EH (cell line): ENCODE measurements at places on chromosomes 3 and 15.

DNA sequence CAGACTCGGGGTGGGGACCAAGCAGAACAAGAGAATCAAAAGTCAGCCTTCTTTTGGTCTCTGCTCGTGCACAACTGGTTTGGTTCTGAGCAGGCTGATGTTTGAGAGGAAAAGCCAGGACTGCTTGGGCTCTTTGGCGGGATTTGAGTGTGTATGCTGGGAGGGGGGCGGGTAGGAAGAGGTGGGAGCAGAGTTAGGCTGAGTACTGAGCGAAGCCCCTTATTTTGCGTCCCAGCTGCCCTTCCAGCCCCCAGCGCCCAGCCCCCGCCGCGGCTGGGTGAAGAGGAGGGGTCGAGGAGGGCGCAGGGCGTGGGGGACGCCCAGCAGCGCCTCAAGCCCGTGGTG is 153.5 kb upstream of the GOLIM4 start:
- DNase-seq = no peak

DNA sequence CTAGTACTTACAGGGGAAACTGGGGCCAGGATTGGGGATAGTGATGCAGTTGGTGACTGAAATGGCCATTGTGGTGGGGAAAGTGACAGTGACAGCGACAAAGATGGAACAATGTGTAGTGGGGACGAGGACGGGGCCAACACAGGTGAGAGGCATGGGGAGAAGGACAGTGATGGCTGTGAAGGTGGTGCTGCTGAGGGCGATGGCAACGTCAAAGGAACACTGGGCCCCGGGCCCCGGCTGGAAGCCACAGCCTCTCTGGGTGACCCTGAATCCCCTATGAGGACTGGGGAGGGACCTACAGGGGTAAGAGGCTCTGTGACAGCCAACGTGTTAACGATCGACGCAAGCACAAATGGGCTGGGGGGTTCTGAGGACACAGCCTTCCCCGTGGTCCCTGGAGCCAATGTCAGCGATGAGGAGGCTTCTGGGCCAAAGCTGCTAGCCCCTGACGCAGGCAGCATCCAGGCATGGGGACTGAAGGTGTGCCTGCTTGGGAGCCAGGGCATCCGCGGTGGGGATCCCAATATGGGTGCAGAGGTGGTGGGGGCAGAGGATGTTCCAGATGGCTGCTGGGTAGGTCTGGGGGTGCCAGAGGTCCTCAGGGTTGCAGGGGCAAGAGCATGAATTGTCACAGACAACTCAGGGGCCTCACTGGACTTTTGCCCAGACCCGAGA is 25.2 kb upstream of the GOLGA6C start:
- DNase-seq = no peak

DNA sequence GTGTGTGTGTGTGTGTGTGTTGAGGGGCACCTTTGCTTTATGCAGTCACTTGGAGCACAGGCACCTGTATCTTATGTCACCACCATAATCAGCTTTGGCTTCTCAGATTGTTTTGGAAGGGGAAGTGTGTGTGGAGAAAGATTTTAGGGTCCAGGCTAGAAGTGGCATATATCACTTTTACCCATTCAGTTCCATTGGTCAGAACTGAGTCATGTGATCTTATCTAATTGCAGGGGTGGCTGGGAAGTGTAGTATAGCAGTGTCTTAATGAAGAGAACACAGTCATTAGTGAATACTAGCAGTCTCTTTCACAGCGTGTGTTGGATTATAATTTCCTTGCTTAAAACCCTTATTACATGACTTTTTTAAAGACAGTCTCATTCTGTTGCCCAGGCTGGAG is 20.6 kb downstream of the NCK1 start:
- DNase-seq = no peak

GRCh38 chr15:97747342-97747741 is 213.2 kb upstream of the ARRDC4 start:
- peak; percentile 1 for DNase-seq

DNA sequence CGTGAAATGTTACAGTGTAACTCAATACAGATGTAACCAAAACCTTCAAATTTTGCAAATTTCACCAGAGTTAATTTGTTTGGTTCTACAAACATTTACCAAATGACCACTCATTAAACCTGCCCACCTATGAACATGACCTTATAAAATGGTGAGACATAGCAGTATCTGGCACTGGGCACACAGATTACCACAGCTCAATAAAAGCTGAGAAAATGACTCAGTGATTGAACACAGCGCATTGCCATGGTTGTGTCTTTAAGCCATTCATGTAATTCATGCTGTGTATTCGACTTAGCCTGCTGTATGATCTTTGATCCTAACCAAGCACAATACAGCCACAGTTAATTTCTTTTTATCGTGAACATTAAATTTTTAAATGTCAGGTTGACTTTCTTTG is 11.3 kb downstream of the PPARG start:
- no peak for DNase-seq

DNA sequence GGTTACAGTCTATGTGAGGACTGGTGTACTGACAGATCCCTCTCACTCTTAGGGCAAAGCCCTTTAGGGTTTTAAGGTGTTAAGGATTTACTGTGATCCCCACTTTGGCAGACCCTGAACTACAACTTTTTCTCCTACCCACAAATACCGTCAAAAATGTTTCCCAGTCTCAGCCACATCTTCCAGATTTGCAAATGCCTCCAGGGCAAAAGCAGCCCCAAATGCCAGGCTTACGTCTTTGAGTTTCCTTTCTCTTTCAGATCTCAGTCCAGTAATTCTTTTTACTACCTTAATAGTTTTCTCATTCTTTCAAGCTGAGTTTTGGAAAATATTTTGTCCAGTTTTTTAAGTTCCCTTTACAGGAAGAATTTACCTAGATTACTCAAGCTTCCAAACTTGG is 13.4 kb upstream of the ITGA11 start:
- DNase-seq = peak; percentile 58

- DNase-seq = no peak
These were observed 139.6 kb upstream of the ADAMTS9 start for GRCh38 chr3:64827431-64827830.

GRCh38 chr15:96309143-96309660 is 21.3 kb upstream of the NR2F2 start:
- no peak for DNase-seq

DNA sequence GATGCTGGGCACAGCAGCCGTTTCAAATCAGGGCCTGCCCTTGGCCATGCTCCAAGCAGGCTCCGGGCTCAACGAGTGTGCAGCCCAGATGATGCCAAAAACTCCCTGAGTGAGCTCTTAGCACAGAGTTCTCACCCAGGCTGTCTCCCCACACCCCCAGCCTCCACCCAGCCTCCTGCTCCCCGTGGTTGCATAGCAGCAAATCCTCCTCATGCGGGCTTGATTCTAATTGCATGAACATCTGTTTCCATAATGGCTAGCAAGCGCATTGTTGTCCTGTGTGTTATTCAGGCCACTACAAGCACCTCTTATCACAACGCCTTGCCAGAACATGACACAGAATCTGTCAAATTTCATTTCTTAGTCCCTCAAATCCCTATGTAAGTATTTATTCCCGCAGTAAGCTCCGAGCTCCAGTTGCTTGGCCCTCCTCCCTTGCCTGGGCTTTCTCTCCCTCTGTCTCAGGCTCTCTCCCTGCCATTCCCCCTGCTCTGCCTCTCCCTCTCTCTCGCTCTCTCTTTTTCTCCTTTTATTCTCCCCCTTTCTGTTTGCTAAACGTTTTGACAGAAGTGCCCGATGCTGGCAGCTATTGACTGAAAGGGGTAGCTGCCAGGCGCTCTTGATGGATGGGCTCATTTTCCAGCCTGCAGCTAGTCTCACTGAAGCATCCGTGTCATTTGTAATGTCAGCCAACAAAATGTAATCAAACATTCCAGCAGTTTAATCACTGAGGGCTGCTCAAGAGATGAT is 306.5 kb downstream of the IL20RB start:
- no peak for DNase-seq

DNA sequence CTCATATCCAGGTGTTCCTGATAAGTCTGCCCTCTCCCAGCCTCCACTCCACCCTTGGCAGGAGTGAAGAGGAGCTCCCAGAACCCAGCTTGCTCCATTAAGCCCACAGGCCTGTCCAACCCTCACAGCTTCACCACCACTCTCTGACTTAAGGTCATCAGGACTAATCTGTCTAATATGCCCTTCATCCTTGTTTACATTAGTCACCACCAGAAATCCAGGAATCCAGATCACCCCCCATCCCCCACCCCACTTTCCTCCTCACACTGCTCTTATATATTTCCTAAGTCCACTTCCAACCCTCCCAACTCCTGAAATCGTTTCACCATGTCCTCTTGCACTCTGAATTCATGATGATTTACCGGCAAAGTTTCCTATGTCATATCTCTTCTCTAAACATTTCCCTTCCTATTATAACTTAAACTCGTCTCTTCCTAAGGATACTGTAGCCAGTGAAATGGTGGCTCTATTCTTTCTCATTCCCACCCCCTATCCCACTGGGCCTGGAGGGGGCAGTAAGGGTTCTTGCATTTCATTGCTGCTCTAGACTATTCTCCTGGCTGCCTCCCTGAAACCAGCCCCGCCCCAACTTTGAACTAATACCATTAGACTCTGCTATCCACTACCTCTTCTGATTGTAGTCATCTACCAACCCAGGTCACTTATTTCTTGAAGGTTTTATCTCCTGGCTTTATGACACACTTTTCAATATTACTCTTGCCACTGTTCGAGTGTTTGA is 43.4 kb downstream of the PPP2R3A start:
- peak; percentile 38 for DNase-seq

GRCh38 chr3:100354850-100355249 is 20.3 kb downstream of the NIT2 start:
- no peak for DNase-seq

- no peak for DNase-seq
These were observed 44.6 kb downstream of the CMTM6 start for GRCh38 chr3:32457971-32458471.

DNA sequence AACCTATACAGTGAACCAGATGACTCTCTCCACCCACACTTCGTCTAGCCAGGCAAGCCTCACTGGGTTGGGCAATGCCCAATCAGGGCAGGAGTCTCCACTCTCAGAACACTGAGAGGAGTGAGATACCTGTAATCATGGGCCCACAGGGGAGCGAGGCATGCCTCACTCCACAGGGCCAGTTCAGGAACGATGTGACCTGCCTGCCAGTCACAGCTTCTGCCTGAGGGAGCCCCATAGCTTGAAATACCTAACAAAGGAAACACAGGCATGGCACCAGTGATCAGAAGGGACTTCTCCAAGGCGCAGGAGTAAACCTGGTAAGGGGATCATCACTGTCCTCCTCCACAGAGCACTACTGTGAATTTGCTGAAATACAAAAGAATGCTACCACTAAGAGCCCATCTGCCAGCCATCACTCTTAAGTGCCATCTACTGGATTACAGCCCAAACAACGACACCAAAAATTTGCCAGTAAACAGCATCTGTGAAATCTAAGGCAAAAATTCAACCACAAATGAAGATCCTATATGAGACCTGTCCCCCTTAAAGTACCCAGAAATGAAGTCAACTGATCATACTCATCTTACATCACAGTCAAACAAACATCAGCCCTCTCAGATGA is 689.9 kb upstream of the SEMA6D start:
- no peak for DNase-seq

GRCh38 chr15:77076323-77076915 is 5.5 kb upstream of the TSPAN3 start:
- no peak for DNase-seq

GRCh38 chr3:192366916-192367315 is 360.4 kb downstream of the FGF12 start:
- DNase-seq = no peak

GRCh38 chr15:78422571-78423340 is 15.3 kb upstream of the IREB2 start:
- peak; percentile 68 for DNase-seq

GRCh38 chr15:65221697-65222096 is 10.4 kb upstream of the CILP start:
- DNase-seq = no peak

DNA sequence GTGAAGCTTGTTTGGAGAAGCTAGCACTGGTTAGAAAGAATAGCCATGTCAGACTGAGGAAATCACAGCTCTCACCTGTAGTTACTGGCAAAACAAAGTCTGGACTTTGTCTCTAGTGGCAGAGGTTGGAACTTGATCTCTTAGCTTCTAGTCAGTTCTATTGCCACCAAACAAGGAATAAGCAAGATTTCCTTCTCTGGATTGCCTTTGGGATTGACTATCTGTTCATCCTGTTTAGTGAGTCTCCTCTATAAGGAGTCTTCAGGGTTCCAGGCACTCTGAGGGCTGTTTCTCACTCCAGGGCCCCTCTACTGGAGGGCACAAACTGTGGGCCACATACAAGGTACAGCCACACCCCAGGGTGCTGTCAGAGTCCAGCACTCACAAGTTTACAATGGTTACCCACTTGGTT is 426.6 kb upstream of the THBS1 start:
- no peak for DNase-seq

DNA sequence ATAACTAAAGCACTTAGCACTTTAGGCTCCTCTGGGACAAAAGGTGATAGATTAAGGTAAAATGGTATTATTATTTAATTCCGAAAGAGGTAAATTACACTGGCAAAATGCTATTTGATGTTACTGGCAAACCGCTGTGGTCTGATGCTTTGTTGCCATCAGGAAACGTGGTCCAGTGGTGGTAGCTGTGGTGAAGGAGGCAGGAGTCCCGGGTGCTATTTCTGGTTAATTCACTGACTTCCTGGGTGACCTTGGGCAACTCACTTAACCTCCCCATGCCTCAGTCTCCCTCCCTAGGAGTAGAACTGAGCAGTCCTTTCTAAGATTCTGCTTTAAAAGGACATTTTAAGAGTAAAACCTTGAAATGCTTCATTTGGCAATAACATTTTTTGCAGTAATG is 233.4 kb downstream of the ZPLD1 start:
- DNase-seq = no peak

GRCh38 chr15:68783226-68784058 is 37.3 kb downstream of the ANP32A start:
- peak; percentile 30 for DNase-seq

GRCh38 chr3:187735383-187735782 is 9.9 kb downstream of the BCL6 start:
- DNase-seq = no peak

DNA sequence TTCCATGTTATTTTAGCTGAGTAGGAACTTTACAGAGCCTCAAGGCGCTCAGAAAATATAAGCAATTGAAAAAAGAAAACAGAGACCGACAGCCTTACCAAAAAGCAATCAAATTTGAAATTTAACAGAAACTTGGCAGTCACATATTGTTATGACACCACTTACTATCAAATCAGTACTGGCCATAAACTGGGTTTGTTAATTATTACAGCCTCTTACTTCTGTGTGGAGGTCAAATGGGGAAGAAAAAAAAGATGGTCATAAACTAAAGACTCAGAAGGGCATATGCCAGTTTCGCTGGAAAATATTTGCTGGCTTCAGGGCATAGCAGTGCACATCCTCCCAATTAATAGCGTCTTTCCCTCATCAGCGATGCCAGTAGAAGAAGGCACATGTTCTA is 45.5 kb upstream of the SUCLG2 start:
- DNase-seq = no peak

DNA sequence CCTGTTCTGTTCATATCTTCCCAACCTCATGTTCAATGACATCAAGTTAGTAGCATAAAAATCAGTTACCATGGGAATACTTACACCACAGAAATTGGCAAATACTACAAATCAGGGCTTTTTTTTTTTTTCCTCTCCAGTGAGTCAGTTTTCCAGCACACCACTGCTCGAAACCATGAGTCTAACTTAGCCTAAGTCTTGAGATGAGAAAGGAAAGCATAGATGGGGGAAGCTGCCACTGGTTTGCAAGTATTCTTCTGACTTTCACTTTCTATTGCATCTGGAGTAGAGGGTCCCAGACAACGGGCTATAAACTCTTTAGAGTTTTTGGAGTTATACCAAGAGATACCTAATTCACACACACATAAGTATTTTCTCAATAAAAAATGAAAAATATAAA is 416.1 kb upstream of the LMCD1 start:
- no peak for DNase-seq
